CD4-positive, alpha-beta T cell treated with Interleukin-12 subunit alpha and Interleukin-12 subunit beta, for 1 hour (primary cell): ENCODE measurements at places on chromosomes 2 and 18.

- DNase-seq = no peak
These were observed 37.0 kb downstream of the FIGN start for GRCh38 chr2:163698857-163699256.

GRCh38 chr2:168602846-168603401 is 146.9 kb downstream of the CERS6 start:
- DNase-seq = no peak

- no peak for DNase-seq
These were observed 16.9 kb downstream of the DAW1 start for GRCh38 chr2:227888289-227888688.

GRCh38 chr2:26607698-26608097 is 33.5 kb downstream of the CIB4 start:
- DNase-seq = no peak
